Memory B cell (primary cell): ENCODE measurements at places on chromosomes 4 and X.

- DNase-seq: no peak
Measured at GRCh38 chrX:45749375-45749774, 548.7 kb upstream of the DIPK2B start.

GRCh38 chrX:23788521-23788920, 5.5 kb downstream of the SAT1 start:
- DNase-seq: no peak

GRCh38 chr4:98921292-98921691, 7.6 kb downstream of the EIF4E start:
- DNase-seq: no peak

DNA sequence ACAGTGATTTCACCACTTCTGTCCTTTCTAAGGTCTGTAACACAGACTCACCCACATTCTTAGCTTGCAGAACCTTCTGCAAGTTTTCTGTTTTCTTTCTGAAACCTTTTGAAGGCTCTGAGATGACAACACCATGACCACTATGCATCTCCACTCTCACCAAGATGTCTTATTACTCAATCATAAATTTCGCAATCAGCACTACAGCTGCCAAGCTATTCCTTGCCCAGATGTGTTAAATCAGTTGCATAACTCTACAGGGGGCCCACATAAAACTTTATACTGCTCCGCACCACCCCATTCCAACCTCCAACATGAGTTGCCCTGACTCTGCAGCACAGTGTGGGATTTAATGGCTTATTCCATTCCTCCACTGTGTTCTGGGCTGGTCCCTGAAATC, 229.9 kb downstream of the COL25A1 start:
- no peak for DNase-seq

DNA sequence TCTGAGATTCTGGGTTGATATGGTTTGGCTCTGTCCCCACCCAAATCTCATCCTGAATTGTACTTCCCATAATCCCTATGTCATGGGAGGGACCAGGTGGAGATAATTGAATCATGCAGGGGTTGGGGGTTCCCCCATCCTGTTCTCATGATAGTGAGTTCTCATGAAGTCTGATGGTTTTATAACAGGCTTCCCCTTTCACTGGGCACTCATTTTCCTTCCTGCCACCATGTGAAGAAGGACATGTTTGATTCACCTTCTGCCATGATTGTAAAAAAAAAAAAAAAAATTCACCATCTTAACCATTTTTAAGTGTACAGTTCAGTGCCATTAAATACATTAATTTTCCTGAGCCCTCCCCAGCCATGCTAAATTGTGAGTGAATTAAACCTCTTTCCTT, 42.6 kb downstream of the SUPT20HL2 start:
- DNase-seq: no peak

- DNase-seq: no peak
Measured at GRCh38 chrX:41722816-41723618, 964 bp upstream of the GPR82 start.

- DNase-seq: no peak
Measured at GRCh38 chr4:168177546-168178149, 85.3 kb downstream of the ANXA10 start.

DNA sequence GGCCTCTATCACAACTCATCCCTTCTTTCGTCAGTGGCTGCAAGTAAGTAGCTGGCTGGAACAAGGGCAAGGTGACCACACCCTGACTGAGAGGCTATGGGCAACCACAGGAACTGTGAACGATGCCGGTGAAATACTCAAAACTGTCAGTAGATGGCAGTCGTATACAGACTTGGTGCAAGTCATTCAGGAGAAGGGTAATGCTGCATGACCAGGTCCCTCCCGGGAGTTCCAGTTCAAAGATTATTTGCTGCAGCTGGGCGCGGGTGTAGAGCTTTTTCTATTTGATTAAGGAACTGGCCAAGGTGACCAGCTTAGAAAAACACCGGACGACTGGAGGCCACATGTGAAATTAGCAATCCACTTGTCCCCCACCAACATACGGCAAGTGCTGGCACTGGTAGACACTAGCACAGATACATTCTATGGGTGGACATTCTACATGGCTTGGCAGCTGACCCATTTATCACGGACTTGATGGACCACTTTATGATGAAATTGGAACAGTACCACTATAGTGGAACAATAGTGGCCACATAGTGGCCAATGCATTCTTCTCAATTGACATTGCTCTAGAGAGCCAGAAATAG, 726.6 kb downstream of the TRAM1L1 start:
- no peak for DNase-seq

GRCh38 chrX:17417372-17417771, 42.4 kb downstream of the NHS start:
- DNase-seq: no peak

DNA sequence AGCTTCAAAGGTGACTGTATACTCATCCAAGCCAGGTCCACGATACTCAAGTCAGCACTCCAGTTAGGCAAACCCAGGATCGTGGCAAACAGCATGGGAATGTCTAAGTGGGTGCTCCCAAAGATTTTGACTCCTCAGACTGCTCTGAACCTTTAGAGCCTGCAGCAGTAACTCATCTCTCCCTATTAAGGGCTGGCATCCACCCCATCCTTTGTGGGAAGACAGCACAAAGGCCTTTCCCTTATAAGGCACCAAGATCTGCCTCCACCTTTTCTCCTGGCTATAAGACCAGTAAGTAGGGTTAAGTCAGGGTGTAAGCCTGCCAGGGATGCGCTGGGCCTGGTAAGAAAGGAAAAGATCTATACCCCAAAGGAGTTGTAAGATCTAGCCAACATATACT, 23.6 kb upstream of the SLC25A43 start:
- DNase-seq: no peak

DNA sequence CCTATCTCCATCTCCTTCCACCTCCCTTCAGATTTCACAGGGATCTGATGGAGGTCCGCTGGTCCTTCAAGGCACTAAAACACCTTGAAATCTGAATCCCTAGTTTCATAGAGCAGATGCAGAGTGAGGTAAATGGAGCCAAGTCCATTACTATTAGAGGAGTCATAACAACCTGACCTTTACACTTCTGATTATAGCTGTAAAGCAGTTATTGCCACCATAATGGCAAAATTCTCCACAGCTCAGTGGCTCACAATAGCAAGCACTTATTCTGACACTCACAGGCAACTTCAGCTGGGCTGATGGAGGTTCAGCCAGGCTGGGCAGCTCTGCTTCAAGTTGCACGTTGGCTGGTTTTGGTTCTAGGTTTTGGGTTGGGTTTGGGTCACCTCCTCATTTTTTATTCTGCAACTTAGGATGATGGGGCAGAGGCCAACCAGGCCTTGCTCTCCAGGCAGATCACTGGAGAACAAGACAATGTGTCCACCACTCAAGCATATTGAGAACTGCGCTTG, 51.4 kb upstream of the LRAT start:
- no peak for DNase-seq

- no peak for DNase-seq
Measured at GRCh38 chrX:136143711-136144110, 3.6 kb upstream of the FHL1 start.

DNA sequence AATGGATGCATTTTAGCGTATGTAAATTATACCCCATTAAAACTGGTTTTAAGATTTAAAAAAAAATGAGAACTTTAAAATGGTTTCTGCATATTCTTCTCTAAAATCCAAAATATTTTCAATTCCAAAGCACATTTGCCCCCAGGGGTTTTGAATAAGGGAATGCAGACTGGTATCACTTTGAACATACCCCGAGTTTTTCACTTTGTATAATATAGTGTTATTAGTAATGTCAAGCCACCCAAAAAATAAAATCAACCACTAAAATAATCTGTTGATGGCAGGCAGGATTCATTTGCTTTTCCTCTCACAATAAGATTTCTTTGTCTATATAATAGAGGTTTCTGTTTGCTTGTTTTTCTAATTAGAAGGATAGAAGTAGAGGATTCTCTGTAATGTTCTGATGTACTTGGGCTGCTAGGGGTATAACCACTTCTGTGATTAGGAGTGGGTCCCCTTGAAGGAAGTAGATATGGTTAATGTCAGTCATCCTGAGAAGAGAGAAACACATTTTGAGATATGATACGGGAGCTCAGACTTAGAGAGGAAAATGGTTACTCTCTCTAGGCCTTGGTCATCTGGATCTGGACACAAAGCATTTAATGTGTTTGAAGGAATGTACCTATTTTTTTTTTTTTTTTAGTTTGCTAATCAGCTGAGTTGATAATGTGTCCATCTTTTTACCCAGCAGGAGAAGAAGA, 9.3 kb upstream of the LIN54 start:
- DNase-seq: no peak

GRCh38 chrX:129744861-129745321, 6.1 kb downstream of the XPNPEP2 start:
- no peak for DNase-seq

GRCh38 chrX:128728943-128729342, 676.7 kb upstream of the ACTRT1 start:
- DNase-seq: no peak

DNA sequence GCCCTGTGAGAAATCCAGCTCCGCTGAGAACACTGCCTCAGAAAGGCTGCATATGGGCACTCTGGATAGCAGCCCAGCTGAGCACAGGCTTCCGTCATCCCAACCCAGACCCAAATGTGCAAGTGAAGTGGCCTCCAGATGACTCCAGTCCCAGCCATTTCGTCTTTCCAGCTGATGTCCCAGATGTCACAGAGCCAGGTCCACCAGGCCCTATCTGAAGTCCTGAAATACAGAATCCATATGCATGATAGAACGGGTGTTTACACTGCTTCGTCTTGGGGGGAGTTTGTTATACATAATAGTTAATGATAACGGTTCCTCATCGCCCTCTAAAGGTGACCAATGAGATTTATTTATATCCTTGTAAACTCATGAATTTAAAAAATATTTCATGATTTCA, 72.6 kb upstream of the TRIM2 start:
- DNase-seq: no peak

DNA sequence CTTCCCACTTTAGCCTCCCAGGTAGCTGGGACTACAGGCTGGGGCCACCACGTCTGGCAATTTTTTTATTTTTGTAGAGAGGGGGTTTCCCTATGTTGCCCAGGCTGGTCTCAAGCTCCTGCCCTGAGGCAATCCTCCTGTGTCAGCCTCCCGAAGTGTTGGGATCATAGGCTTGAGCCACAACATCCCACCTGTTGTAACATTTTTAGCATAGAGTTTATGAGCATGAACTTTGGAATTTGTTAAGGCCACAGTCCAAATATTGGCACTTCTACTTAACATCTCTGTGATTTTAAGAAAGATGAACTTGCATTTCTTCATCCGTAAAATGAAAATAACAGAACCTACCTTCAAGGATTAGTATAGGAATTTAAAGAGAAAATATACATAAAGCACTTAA, 445.6 kb downstream of the IQCM start:
- DNase-seq: no peak

- DNase-seq: no peak
Measured at GRCh38 chr4:33649015-33649414, 2595.3 kb downstream of the ARAP2 start.

DNA sequence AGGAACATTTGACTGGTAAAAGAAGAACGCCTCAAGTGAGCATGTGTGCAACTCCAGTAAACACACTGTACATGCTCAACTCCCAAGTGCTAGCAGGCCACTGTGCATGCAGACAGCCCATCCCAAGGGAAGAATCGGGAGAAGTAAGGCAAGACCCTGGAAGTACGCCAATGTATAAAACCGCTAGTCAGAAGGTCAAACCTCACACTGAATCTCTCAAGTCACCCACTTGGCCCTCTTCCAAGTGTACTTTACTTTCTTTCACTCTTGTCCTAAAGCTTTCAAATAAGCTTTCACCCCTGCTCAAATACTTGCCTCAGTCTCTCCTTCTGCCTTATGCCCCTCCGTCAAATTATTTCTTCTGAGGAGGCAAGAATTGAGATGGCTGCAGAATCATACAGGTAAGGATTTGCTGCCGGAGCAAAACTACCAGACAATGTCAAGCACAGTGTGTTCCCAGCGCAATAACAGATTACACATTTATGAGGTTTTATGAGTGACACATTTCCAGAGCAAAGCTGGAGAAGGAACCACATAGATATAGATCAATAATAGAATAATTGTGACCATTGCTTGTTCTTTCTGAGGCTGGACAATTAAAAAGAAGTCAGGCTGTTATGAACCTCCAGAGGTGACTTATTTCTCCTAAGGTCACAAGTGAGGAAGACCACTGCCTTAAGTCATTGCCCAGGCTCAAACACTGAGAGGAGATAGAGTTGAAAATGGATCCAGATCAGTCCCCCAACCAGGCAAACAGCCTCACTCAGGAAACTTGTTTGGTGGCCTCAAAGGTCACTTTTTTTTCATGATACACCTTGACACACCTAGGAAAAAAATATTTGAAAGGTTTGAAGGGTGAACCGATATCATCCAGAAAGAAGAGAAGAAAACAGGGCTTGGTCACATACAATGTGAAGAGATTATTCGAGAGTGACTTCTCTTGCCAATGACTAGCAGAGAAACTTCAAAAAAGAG, 26.3 kb downstream of the CXCL1 start:
- DNase-seq: no peak

- DNase-seq: no peak
Measured at GRCh38 chrX:71917621-71918343, 7.1 kb downstream of the NHSL2 start.

DNA sequence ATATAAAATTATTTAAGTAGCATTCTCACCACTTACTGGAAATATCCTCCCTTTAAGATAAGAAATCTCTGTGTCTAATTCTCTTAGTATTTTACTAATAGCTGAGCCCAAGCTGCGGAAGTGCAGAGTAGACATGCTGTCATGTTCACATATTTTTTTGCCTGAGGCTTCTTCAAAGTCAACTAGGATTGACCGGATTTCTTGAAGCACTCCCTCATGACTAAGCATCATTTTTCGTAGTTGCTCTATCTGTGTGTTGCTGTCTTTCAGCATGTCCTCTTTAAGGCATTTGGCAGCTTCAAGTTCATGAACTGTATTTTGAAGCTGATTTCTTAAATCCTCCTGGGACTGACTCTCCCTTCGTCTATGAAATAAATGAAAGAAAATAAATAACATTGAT, 36.9 kb downstream of the CCDC158 start:
- DNase-seq: no peak

DNA sequence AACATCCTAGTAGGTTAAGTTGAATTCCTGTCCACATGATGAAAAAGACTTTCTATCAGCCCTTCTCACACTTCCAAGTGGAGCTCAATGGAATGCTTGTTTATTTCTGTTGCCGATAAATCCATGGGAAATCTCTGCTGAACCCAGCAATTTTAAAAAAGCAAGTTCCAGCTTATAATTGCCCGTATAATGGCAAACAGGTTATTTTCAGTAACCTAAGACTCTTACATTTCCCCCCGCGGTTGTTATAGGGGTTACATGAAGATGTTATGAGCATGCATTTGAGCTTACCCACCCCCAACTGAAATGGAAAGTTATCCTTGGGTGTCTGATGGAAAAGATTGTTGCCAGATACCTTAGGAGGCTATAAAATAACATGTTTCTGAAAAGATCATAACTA, 136.2 kb downstream of the PALLD start:
- no peak for DNase-seq

GRCh38 chr4:173766171-173766600, 236.2 kb upstream of the HAND2 start:
- DNase-seq: no peak

- no peak for DNase-seq
Measured at GRCh38 chr4:95248720-95249425, 299.9 kb downstream of the UNC5C start.

GRCh38 chr4:147808447-147808846, 76.6 kb downstream of the ARHGAP10 start:
- DNase-seq: no peak

- DNase-seq: no peak
Measured at GRCh38 chr4:76697129-76697803, 200.7 kb downstream of the SOWAHB start.
